ENCODE measurements at places on chromosomes 6 and 20. TPM values are rescaled to one million over a fixed set of nuclear protein-coding genes. Genes with fewer than 3 reads are reported as not detected.

DNA sequence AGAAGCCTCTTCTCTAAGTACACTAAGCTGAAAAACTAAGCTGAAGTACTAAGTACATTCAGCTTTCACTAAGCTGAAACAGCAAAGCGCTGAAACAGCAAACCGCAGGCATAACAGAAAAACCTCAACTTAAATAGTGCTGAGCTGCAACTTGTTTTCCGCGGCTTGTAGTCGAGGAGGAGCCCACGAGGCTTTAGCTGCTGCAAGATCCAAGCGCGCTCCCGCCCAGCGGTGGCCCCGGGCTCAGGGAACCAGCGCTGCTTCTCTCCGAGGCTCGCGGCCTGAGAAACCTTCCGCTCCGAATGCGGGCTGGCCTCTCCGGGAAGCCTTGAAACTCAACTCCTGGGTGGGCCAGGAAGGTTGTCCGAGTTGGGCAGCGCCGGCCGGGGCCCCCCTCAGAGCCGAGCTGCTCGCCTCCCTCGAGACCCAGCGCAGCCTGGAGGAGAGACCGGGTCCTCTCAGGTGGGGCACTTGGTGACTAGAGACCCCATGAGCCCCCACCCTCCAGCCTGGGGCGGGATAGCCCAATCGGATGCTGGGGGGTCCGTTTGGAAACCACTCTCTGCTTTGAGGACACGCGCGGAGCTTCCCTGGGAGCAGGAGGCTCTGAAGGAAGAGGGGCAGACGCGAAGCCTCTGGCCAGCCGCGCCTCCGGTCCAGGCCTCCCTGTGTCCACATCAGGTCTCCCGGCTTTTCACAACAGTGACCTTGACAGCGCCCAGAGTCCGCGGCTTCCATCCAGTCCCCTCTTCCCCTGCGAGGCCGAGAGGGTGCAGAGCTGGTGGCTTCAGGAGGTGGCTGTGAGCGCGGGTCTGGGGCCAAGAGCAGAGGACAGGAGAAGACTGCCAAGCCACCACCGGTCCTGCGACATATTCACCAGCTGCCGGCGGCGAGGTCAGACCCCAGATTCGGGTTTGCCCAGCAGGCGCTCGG, 38.1 kb upstream of the HLA-E start:
- no peak for DNase-seq

GRCh38 chr6:96700915-96701314, 136.4 kb downstream of the GPR63 start:
- DNase-seq = no peak

DNA sequence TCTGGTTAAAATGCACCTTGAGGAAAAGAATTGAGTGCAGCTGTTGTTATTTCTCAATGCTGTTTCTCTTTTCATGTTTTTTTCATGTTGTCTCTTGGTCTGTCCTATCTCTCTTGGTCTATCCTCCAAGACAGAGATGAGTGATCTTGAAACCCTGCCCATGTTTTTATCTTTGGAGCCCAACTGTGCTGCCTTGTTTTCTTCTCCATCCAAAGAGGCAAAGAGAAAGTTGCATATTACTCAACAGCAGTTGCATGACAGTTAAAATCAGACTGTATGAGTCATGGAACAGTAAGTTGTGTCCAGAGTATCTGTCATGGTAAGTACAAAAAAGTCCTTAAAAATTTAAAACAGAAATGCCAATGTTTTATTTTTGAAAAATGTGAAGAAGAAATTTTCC, 26.2 kb downstream of the BCAS1 start:
- DNase-seq = no peak

DNA sequence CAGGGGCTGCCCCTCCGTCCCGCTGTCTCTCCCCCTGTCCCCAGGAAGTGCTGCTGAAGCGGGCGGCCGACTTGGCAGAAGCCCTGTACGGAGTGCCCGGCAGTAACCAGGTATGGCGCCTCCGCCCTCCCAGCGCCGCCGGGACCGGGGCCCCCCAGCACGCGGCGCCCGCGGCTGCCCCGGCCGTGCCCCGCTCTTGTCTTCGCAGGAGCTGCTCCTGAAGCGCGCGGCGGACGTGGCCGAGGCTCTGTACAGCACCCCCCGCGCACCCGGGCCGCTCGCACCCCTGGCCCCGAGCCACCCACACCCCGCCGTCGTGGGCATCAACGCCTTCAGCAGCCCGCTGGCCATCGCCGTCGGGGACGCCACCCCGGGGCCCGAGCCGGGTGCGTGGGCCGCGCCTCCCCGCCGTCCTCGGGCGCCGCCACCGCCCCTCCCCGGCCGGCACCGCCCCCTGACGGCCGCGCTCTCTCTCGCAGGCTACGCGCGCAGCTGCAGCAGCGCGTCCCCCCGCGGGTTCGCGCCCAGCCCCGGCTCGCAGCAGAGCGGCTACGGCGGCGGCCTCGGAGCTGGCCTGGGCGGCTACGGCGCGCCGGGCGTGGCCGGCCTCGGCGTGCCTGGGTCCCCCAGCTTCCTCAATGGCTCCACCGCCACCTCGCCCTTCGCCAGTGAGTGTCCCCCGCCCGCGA, 48.4 kb downstream of the CPXM1 start:
- no peak for DNase-seq

- DNase-seq = no peak
Measured at GRCh38 chr6:144586986-144587385, 301.9 kb downstream of the UTRN start.

MMP24 gene
- 0.78 TPM for total RNA-seq

GJA1 gene
- 39.0 TPM for total RNA-seq

DNA sequence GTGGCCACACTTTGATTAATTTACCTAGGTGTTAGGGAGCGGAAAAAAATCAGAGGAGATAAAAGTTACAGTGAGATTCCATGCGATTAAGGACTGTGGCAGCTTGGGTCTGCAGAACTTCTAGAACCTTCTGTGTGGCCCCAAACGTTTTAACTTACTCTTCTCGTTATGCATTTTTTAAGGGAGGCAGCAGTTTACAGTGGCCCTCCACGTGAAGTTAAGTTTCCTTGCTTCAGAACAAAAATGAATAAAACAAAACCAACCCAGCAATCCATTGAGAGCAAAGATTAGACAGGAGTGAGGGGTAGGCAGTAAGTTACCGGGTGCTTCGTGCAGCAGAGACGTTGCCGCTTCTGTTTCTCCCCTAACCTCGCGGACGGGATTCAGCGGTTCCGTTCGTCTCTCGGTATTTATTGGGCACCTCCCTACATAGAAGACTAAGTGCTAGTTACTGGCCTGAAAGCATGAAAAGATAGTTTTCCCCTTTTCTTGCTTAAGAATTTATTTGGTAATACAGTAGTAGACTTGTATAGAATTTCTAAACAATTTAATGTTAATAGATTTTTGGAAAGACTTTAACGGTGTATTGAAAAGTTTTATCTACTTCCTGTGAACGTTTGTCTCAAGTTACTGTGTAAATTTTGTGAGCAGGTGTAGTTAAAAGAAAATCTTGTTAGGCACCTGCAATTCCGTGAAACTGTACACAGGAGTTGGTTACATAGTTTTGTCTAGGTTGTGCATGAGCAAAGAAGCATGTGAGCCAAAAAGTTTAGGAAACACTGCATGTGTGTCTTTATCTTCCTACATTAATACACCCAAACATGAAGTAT, 1.1 kb downstream of the BAG2 start:
- DNase-seq = no peak

- no peak for DNase-seq
Measured at GRCh38 chr6:166538297-166539010, 48.0 kb downstream of the RAMACL start.

GRCh38 chr6:61649845-61650244, 636.2 kb downstream of the KHDRBS2 start:
- DNase-seq = no peak

HSD17B8 gene
- total RNA-seq = 23.1 TPM

CLDN20 gene
- total RNA-seq = 3.6 TPM

All from tibial nerve (tissue), 4 donors.